Fibroblast of pulmonary artery (primary cell): ENCODE measurements at places on chromosomes 7 and 10.

DNA sequence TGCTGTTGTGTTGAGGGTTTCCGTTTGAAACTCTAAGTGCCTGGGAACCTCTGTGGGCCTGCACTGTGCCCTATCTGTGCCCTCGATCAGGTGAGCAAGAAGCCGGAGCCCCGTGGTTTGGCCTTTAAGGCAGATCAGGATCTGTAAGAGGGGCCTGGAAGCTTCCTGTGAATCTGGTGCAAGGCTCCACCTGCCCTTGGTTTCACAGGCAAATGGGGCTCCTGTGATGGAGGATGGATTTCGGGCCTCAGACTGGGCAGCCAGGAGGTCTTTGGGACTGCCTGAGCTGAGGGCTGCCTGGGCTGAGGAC is 21.6 kb downstream of the SCART1 start:
- DNase-seq: no peak

DNA sequence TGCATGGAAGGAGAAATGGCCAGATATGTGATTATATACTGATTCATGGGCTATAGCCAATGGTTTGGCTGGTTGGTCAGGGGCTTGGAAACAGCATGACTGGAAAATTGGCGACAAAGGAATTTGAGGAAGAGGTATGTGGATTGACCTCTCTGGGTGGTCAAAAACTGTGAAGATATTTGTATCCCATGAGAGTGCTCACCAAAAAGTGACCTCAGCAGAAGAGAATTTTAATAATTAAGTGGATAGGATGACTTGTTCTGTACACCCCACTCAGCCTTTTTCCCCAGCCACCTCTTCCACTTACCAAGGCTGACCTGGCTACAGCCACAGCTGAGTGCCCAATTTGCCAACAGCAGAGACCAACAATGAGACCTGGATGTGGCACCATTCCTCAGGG is 146.7 kb downstream of the GPR37 start:
- DNase-seq: no peak

- peak; percentile 45 for DNase-seq
Observed at GRCh38 chr7:46034056-46034768, 113.1 kb upstream of the IGFBP3 start.

DNA sequence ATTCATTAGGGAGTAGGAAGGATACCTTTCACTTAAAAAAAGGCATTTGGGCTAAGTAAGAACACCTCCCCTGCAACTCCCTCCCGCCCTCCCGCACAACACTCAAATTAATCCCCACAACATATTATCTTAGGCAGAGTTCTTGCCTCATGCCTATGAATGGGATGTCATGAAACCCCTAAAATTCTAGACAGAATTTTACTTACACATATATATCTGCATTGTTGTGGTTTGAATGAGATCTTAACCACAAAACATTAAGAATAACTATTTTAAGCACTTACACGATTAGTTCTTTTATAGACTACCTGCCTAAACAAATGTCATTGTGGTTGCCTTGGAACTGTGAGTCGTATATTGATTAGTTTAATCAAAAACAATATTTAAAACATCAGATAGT is 4.5 kb upstream of the ITGB1 start:
- no peak for DNase-seq

- DNase-seq: no peak
Observed at GRCh38 chr7:1848013-1848640, 178.1 kb downstream of the ELFN1 start.

GRCh38 chr7:81457852-81458522 is 311.9 kb downstream of the HGF start:
- DNase-seq: peak; percentile 66

DNA sequence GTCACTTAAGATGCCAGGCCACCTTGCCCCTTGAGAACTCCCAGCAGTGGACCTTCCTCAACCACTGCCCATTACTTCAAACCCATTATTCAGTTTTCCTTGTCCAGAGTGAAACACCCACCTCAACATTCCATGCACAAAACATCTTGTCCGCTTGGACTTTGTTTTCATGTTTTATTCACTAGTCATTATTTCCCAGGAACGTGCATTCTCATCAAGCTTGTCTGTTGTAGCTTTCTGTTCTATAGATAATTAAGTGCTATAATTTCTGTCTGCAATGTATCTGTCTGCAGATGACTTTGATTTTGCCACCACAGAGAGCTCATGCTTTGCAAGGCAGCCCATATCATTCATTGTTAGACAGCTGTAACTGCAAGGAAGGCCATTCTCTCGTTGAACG is 117.4 kb downstream of the RAB18 start:
- DNase-seq: no peak
